ENCODE measurements at places on chromosomes 11 and 22. TPM values are rescaled to one million over a fixed set of nuclear protein-coding genes. Genes with fewer than 3 reads are reported as not detected.

Gene MAJIN
- not detected for total RNA-seq

Gene PTDSS2
- total RNA-seq, result 19.3 TPM

Gene TYR
- not detected for total RNA-seq

Gene HSPB2
- not detected for total RNA-seq

Gene BIK
- total RNA-seq, result 1.7 TPM
